ENCODE measurements at places on chromosomes 16 and 17.

- DNase-seq: no peak
Measured at GRCh38 chr16:56793492-56793891, 63.6 kb downstream of the NUP93 start.

DNA sequence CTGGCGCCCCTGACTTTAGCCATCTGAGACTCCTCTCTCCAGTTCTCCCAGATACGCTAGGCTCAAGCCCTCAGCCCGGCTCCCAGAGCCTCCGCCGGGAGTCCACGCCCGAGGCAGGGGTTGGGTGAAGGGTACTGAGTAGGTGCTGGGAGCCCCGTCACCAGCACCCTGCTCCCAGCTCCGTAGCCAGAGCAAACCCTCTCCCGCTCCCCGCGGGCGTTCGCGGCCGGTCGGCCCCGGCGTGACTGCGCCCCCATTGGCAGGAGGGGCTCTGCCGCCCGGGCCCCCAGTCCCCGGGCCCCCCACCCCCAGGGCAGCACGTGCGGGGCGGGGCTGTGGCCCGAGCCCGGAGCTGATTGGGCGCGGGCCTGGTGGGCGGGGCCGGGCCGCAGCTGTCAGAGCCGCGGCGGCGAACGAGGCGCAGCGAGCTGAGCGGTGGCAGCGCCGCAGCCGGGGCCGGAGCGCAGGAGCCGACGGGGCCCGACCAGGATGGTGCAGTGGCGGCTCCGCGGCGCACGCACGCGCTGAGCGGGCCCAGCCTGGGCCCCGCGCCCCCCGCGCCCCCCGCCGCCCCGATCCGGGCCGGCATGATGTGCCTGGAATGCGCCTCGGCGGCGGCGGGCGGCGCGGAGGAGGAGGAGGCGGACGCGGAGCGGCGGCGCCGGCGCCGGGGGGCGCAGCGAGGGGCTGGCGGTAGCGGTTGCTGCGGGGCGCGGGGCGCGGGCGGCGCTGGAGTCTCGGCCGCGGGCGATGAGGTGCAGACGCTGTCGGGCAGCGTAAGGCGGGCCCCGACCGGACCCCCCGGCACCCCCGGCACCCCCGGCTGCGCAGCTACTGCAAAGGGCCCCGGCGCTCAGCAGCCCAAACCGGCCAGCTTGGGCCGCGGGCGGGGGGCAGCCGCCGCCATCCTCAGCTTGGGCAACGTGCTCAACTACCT, at the start of gene SPNS2:
Gene SPNS2, plus strand, starts transcription at position 421 of the 937 bp plus-strand sequence. Its CDS starts 167 bp downstream, at position 588.
- DNase-seq: peak; percentile 73

DNA sequence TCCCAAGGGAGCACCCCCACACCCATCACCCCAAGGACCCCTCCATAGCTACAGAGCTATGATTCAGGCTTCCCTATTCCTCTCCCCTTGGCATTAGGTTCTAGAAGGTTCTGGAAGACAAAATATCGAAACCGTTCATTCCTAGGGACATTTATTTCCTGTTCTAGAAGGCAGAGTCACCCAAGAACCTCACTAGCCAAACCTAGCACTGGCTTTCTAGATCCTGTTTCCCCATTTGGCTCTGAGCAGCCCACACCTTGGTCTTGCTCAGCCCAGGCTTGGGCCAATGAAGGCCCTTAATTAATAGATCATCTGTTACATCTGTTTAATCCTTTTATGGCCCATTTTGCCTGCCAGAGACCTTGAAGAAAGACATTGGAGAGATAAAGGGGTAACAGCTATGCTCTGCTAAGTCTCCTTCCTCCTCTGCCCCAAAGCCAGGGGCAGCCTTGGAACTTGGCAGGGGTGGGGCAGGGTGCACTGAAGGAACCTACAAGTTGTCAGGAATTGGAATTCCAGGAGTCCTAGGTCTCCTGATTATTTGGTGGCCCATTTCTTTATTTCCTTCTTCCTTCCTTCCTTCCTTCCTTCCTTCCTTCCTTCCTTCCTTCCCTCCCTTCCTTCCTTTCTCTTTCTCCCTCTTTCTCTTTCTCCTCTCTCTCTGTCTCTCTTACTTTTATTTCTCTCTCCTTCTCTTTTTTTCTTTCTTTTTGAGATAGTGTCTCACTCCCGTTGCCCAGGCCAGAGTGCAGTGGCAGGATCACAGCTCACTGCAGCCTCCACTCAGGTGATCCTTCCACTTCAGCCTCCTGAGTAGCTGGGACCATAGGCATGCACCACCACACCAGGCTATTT, 8.7 kb upstream of the FZD2 start:
- no peak for DNase-seq

- no peak for DNase-seq
Measured at GRCh38 chr17:2051933-2052559, 2.9 kb upstream of the HIC1 start.

DNA sequence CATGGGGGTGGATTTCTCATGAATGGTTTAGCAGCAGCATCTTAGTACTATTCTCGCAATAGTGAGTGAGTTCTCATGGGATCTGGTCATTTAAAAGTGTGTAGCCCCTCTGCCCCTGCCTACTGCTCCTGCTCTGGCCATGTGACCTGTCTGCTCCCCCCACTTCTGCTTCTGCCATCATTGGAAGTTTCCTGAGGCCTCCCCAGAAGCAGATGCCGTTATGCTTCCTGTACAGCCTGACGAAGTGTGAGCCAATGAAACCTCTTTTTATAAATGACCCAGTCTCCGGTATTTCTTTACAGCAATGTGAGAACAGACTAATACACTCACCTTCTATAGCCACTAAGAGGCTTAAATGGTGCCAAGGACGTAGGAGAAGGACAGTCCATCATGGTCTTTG, 51.5 kb downstream of the NOL11 start:
- DNase-seq: peak; percentile 66

GRCh38 chr16:73202161-73202729, 154.3 kb upstream of the ZFHX3 start:
- DNase-seq: no peak

GRCh38 chr17:17681744-17682292, 560 bp downstream of the RAI1 start:
- DNase-seq: peak; percentile 53

- no peak for DNase-seq
Measured at GRCh38 chr17:63573634-63574033, 23.4 kb downstream of the DCAF7 start.

GRCh38 chr17:1221209-1221608, 41.4 kb upstream of the ABR start:
- no peak for DNase-seq

DNA sequence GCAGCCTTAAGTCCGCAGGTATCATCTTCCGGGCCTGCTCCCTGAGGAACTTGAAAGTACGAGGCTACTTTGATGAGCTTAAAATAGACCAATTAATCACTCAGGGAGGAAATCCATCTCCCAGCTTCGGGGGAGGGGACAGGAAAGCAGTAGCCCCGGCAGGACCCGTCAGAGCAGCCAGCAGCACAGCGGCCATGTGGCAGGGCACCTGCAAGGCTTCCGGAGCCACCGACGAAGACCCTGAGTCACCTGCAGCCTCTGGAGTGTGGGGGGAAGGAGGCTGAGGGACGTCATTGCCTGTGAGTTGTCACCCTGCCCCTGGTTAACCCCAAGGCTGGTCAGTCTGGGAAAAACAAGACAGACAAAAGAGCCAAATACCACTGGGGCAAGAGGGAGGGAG, 4.4 kb upstream of the CYB561 start:
- peak; percentile 86 for DNase-seq

- DNase-seq: no peak
Measured at GRCh38 chr17:28741358-28742349, 2.2 kb upstream of the TRAF4 start.

DNA sequence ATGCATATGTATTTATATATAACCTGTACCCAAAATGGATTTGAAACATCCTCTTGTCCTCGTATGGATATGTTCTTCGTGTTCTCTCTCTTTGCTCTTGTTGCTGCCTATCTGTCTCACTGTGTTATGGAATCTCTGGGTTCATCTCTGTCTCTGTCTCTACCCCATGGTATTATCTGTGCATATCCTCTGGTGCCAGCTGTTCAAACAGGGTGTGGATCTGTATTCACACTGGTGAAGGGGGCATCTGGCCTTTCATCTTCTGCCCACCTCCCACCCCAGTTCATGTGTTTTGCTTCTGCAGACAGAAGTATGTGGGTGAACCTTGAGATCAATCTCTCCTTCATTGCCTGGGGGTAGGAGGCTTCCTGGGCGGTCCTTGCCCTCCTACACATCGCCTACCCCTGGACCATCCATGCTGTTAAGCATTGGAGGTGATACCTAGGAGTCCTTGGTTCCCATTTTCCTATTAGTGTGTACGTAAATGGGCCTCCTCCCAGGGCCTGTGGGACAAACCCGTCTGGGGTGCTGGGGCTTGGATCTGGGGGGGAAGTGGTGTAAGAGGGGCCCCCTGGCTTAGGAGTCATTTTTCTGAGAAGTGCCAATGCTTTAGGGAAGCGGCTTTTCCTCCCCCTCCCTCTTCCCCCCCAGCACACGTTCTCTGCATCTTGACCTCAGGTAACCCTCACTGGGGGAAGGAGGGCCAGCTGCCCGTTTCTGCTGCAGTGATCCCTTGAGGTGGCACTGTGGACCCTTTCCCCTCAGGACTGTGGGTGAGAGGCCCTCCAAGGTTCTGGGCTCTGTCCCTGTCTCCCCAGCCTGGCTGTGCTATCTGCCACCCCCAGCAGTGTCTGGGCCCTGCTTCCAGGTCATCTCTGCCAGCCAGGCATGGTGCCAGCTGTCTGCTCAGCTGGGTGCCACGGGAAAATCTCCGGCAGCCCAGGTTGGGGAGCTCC, 21.1 kb downstream of the RARA start:
- DNase-seq: peak; percentile 87

DNA sequence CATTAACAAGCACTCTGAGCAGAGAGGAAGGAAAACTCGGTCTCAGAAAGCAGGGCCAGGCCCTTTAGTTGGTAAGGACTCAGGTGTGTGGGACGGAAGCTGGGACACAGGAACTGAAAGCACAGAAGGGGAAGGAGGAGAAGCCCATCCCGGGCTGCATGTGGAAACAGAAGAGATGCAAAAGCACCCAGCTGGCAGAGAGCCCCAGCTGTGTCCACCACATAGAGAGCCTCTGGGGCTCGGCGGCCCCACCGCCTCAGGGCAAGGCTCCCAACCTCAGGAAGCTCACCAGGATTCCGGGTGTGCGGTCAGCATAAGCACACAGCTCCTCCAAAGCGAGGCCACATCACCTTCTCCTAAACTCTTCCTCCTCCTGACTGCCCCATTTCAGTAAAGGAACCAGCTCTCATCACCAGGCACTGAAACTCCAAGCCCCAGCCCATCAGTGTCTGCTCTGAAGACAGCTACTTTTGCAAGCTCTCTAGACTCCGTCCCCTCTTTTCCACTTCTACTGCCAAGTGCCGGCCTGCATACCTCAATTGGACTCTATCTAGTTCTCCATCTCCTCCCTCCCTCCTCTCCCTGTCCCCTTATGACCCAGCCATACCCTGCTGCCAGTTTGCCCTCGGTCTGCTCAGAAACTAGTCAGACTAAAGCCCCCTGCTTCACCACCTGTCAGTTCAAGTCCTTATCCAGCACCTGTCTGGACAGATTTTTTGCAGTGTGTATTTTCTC, 6.0 kb downstream of the ST3GAL2 start:
- DNase-seq: peak; percentile 66

DNA sequence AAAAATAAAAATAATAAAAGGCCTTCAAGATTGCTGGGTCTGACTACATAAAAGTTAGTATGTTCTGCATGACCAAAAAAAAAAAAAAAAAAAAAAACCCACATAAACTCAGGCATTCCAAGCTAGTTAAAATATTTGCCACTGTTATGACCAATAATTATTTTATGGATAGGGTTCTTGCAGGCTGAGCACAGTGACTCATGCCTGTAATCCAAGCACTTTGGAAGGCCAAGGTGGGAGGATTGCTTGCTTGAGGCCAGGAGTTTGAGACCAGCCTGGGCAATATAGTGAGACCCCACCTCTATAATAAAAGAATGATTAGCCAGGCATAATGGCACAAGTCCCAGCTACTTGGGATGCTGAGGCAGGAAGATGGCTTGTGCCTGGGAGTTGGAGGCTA, 8.1 kb downstream of the SCNN1B start:
- DNase-seq: no peak

GRCh38 chr17:9432134-9432885, 143.3 kb downstream of the STX8 start:
- DNase-seq: no peak

DNA sequence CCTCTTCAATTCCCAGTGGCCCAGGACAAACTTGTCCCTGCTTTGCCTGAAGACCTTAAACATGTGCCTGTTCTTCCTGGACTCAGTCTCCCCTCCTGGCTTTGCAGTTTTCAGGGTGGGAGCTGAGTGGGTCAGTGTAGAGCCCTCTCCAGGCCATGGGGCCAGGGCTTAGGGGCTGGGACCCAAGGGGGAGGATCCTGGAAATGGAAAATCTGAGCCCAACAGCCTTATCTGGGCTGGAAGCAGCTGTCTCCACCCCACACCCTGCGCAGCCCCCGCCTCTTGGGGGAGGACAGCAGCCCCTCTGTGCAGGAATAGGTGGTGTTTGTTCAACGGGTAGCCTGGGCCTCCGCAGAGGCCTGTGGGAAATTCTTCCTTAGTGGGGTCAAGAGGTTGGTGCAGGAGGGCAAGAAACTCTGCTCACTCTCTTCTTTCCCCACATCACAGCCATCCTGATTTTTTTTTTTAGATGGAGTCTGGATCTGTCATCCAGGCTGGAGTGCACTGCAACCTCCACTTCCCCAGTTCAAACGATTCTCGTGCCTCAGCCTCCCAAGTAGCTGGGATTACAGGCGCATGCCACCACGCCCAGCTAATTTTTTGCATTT, 6.8 kb upstream of the SMTNL2 start:
- DNase-seq: no peak

GRCh38 chr16:85158743-85159178, 46.5 kb upstream of the CIBAR2 start:
- no peak for DNase-seq

DNA sequence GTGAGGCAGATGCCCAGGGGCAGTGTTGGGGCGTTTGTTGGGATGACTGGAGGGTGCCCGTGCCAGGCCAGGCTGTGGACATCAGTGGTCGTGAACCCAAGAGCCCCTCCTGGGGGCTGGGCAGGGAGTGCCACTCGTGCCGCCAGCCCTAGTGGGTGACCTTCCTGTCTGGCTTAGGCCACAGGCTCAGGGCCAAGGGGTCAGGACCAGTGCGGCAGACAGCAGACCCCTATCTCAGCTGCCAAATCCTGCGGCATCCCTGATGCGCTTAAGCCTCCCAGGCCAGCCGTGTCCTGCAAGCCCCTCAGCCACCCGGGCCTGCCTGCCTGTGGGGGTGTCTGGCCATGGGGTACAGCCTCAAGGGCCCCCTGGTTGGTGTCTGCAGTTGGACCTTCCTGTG, 14.7 kb downstream of the PRSS27 start:
- DNase-seq: no peak

DNA sequence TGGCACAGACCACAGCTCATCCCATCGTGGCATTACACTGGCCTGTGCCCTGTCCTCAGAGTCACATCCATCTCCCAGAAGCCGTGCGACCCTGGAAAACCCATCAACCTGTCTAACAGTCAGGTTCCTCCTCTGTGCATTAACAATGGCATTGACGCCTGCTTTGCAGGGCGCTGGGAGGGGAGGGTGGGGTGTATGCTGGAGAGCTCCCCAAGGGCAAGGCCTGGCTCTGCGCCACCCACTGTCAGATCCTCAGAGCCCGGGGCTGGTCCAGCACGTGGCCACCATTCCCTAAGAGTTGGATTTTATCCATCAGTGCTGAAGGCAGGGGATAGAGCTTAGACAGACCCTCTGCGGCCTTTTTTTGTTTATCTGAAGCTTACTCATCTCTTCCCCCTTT, 28.7 kb downstream of the NOS2 start:
- no peak for DNase-seq

- DNase-seq: no peak
Measured at GRCh38 chr17:47717261-47717697, 15.8 kb upstream of the TBX21 start.
